GM23248 (cell line): ENCODE measurements at places on chromosomes 6 and 20. TPM values are rescaled to one million over a fixed set of nuclear protein-coding genes. Genes with fewer than 3 reads are reported as not detected.

Gene PCK1
- not detected in 2 replicates for total RNA-seq

Gene TCP11
- total RNA-seq, result not detected in 2 replicates

DNA sequence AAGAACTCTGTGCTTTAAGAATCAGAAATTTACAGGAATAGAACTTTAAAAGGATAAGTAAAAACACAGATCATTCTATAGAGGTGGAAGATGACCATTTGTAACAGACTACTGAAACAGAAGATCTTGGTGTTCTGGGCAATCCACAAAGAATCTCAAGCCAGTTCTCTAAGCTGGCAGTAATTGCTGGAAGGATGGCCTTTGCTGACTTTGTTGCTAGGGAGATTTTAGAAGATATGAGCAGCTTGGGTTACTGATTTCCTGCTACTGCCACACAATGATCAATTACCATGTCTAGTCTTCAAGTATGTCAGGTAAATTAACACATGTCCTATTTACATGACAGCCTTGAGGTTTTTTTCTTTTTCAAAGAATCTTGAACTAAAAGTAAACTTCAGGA lies 31.1 kb downstream of the SNAP91 start:
- H3K4me3 ChIP-seq, result no peak overlapping the region
- no peak overlapping the region for H3K27ac ChIP-seq
- no peaks in the 10 kb centered on the region for H3K36me3 ChIP-seq
- H3K4me1 ChIP-seq, result no peaks in the 10 kb centered on the region
- H3K27me3 ChIP-seq, result no peaks in the 10 kb centered on the region
- DNase-seq, result no peak

- H3K36me3 ChIP-seq, result no peaks in the 10 kb centered on the region
- DNase-seq, result no peak
- H3K27me3 ChIP-seq, result no peaks in the 10 kb centered on the region
- H3K4me1 ChIP-seq, result no peaks in the 10 kb centered on the region
Measured at GRCh38 chr6:48917233-48917632, 545.8 kb downstream of the MMUT start.

DNA sequence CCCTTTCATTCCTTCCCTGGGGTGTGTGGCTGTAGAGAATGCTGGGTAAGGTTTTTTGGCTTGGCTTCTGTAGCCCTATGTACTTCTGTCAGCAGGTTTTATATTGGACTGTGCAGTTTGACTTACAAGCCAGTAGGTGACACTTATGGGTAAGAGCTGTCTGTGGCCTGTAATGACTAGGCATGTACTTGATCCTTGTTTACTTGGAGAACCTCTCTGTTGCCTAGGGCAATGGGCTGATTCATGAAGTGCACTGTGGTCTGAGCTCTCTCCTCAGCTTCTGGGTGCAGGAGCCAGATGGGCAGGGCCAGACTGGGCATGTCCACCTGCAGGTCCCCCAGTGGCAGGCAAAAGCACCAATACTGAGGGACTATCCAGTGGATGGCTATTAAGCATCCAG lies 544.6 kb downstream of the ADGRB3 start:
- H3K4me1 ChIP-seq, result no peaks in the 10 kb centered on the region
- no peak overlapping the region for H3K27ac ChIP-seq
- no peaks in the 10 kb centered on the region for H3K36me3 ChIP-seq
- DNase-seq, result no peak
- H3K27me3 ChIP-seq, result no peaks in the 10 kb centered on the region

- H3K36me3 ChIP-seq, result no peaks in the 10 kb centered on the region
- peak; percentile 32 for DNase-seq
- H3K4me3 ChIP-seq, result no peak overlapping the region
- no peak overlapping the region for H3K27ac ChIP-seq
- no peaks in the 10 kb centered on the region for H3K4me1 ChIP-seq
Measured at GRCh38 chr6:25934735-25935313, 4.3 kb upstream of the SLC17A2 start.

GRCh38 chr20:3222635-3223600 lies 13.6 kb downstream of the ITPA start:
- no peaks in the 10 kb centered on the region for H3K4me1 ChIP-seq
- no peak overlapping the region for H3K27ac ChIP-seq
- peaks cover 10% of the 10 kb centered on the region; the same call in 1 of the 2 replicates for H3K36me3 ChIP-seq
- no peaks in the 10 kb centered on the region for H3K27me3 ChIP-seq
- no peak for DNase-seq

DNA sequence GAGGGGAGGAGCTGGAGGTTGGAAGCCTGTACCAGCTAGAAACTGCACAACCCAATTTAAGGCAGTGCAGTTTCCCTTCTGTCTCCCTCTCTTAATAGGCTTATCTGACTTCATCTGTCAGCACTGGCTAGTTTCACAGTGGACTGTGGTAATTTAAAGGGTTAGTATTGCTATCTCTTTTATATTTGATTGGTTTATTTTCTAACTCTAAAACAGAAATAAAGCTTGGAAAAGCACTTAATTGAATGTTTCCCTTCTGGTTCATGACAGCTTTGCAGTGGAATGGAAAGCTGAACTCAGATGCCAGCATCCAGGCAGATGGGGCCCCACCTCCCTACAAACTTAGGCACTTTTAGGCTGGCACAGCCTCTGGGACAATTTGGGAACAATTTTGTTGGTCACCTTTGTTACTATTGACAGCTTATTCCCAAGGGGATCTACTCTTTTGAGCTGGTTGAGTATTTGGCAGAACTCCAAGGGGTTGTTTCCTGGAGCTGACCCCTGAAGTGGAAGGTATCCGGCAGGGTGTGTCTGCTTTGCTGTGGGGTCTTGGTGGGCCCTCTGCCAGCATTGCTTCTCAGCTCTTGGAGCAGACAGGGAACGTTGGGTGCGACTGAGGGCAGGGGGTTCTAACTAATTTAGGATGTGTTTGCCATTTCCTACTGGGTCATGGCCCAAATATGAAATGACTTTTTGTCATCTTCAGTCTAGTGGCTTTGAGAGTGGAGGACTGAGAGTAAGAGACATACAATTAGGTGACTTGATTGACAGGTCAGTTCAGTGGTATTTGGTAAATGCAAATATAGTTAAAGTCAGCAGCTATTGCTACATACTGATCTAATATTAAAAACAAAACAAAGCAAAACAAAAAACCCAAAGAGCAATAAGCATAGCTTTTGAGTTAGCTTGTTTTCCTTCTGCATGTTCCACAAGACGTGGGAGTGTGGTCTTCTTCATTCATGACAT lies 9.3 kb downstream of the SH3BGRL2 start:
- no peak for DNase-seq
- H3K27ac ChIP-seq, result no peak overlapping the region
- H3K27me3 ChIP-seq, result no peaks in the 10 kb centered on the region

GRCh38 chr6:34705241-34705640 lies 8.7 kb upstream of the ILRUN start:
- no peak overlapping the region for H3K27ac ChIP-seq
- H3K4me3 ChIP-seq, result no peak overlapping the region
- H3K4me1 ChIP-seq, result no peaks in the 10 kb centered on the region
- no peaks in the 10 kb centered on the region for H3K36me3 ChIP-seq
- no peaks in the 10 kb centered on the region for H3K27me3 ChIP-seq

DNA sequence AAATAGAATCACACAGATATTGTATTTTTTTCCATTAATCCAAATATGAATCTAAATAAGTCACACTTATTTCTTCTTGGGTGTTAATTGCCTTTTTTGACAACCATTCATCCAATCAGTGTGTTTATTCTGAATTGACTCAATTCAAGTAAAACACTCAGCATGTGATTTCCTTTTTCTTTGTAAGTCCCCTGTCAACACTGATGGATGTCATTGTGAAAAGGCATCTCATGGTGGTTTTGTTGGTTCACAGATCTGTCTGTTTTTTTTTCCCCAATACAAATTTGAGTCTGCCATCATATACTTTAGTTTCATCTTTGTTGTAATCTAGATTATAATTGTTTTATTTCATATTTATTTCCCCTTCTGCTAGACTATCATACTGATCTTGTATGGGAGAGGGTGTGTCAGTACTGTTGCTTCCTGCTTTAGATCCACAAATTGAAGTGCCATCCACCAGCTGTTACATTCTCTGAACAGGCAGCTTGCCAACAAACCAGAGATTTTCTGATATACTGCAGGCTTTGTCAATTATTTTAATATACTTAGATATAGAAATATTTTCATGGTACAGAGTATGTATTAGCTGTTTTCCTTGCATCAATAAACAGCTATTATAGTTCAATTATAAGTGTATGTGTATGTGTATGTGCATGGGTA lies 64.2 kb upstream of the FLRT3 start:
- H3K4me3 ChIP-seq, result no peak overlapping the region
- peaks cover 7% of the 10 kb centered on the region for H3K4me1 ChIP-seq
- no peak for DNase-seq
- no peaks in the 10 kb centered on the region for H3K27me3 ChIP-seq
- H3K36me3 ChIP-seq, result no peaks in the 10 kb centered on the region
- H3K27ac ChIP-seq, result no peak overlapping the region

GRCh38 chr20:36587388-36588070 lies 14.1 kb downstream of the TGIF2 start:
- H3K36me3 ChIP-seq, result no peaks in the 10 kb centered on the region
- H3K27ac ChIP-seq, result no peak overlapping the region
- DNase-seq, result no peak
- no peaks in the 10 kb centered on the region for H3K27me3 ChIP-seq
